Central memory CD4-positive, alpha-beta T cell (primary cell): ENCODE measurements at places on chromosomes 5 and 9.

- DNase-seq: no peak
Observed at GRCh38 chr9:90001747-90002146, 396.9 kb downstream of the GADD45G start.

GRCh38 chr9:110871736-110872135 lies 166.5 kb downstream of the LPAR1 start:
- DNase-seq: no peak

DNA sequence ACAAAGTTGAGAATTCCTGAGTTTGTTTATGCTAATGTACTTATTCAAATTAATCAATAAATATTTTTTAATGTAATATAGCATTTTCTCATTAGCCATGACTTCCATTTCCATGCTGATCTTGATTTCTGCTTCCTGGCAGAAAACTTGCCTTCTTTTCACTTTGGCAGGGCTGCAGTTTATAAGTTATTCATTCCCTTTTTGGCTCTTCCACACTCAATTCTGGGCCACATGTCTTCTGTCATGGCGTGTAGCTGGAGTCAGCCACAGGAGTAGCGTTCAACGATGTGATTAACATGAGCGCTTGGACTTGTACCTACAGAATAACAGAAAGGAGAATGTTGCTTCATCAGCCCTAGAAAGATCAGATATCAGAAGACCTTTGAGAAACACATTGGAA lies 172.9 kb downstream of the CFAP90 start:
- no peak for DNase-seq

- DNase-seq: peak; percentile 78
Observed at GRCh38 chr9:127955294-127956015, 17.8 kb upstream of the DPM2 start.

DNA sequence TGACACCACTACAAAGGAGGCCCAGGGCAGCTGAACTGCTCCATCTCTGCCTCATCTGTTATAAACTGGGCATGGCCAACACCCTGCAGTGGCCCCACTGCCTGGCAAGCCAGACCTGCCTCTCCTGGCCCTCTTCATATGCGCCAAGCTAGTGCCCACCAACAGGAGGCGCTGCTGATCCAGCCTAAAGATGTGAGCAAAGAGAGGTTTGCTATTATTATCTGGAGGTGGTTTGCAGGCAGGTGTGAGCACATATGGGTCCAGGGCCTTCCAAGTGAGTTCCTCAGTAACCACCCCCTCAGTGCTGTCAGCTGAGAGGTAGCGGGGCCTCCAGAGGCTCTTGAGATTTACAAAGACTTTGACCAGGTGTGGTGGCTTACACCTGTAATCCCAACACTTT lies 232.2 kb downstream of the SYK start:
- peak; percentile 52 for DNase-seq

DNA sequence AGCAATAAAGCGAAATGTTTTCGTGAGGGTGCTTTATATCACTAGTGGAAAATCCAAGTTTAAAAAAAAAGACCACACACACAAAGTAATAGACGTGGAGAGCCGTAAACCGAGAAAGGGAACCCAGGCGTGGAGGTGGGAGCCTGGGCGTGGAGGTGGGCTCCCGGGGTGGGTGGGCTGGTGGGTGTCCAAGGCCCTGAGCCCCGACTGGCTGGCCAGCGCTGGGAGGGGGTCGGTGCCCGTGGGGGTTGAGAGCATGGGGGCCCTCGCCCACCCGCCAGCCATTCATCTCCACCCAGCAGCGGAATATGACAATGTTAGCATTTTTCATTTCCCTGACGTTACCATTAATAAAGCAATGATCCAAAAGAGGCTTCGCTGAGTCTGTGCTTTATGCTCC lies 135.0 kb downstream of the MVB12B start:
- DNase-seq: no peak

DNA sequence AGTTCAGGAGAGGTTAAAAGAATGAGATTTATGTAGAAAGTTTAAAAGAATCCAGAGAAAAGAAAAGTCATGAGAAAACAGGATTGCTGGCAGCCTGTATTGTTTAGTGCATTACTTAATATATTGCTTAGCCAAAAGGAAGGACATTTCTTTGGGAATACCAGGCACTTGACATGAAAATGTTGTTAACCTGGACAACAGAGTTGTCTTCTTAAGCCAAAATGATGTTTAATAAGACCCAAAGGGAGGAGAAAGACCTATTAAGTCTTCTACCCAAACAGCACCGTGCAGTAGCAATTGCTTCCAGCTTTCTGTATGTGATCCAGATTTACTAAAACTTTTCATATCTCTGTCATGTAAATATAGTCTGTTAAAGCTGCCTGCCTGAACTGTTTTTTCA lies 74.0 kb upstream of the PRLR start:
- no peak for DNase-seq
